ENCODE measurements at places on chromosomes 5 and 9. TPM values are rescaled to one million over a fixed set of nuclear protein-coding genes. Genes with fewer than 3 reads are reported as not detected.
A peak's percentile ranks its signal among the peaks of the same experiment; 100 is the strongest.

DNA sequence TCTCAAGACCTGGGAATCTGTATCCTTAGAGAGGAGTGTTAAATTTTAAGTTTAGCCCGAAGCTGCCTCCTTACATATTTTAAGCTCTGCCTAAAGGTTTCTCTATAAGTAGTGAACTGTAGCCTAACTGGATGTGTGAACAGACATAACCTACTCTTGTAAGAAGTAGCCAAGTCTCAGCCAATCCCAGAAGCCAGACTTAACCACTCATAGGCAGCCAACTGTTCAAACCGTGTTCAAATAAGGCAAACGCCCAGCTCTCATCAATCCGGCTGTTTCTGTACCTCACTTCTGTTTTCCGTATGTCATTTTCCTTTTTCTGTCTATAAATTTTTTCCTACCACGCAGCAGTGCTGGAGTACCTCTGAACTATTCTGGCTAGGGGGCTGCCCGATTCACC is 58.7 kb upstream of the HRH2 start:
- no peaks in the 10 kb centered on the region for H3K27me3 ChIP-seq
- H3K27ac ChIP-seq = no peak overlapping the region
- H3K36me3 ChIP-seq = no peaks in the 10 kb centered on the region

- no peaks in the 10 kb centered on the region for H3K27me3 ChIP-seq
- no peak overlapping the region for H3K27ac ChIP-seq
- DNase-seq = no peak
Observed at GRCh38 chr5:141521244-141521781, 32.4 kb downstream of the PCDHGC5 start.

DNA sequence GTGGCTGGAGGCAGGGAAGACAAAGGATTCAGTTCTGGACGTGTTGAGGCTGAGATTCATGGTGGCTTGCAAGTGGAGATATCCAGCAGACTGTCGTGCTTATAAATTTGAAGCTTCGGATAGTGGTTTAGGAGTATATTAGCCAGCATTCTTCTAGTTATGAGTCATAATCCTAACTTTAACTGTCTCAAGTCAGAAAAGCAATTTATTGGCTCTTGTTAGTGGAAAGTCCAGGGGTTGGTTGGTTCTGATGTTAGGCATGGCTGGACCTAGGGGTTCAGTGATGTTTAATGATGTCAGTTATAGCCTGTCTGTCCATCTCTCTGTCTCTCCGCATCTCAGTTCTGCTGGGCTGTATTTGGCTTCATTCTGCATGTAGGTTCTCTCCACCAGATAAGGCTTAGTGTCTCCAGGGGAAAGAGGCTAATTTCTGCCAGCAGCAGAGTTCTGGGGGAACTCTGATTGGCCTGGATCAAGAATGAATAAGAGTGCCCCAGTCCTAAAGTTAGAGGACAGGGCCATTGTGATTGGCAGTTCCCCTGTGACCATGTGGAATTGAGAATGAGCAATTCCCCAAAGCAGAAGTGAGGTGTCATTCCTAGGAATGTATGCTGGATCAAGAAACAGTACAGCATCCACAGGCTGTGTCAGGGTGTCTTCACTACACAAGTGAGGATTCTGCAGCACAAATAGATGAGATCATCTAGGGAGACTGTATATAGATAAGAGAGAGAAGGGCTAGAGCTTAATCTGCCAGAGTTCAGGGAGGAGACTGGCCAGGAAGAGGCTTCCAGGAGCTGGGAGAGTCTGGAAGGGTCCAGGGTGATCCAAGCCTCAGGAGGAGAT is 72.9 kb upstream of the SHB start:
- no peaks in the 10 kb centered on the region for H3K27me3 ChIP-seq
- H3K36me3 ChIP-seq = no peaks in the 10 kb centered on the region
- no peak for DNase-seq
- no peak overlapping the region for H3K4me3 ChIP-seq
- H3K4me1 ChIP-seq = no peaks in the 10 kb centered on the region

DNA sequence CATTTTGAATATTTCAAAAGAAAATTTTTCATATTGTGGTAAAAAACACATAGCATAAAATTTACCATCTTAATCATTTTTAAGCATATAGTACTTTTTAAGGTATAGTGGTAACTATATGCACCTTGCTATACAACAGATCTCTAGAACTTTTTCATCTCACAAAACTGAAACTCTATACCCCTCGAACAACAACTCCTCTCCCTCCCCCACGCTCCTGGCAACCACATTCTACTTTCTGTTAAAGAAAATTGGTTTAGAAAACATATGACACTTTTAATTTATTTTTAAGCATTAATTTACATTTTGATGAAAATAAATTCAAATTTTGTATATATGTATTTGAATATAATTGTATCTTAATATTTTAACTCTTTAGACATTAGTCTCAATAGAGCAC is 147.2 kb upstream of the EFNA5 start:
- no peaks in the 10 kb centered on the region for H3K4me1 ChIP-seq
- no peaks in the 10 kb centered on the region for H3K36me3 ChIP-seq
- no peak for DNase-seq
- no peak overlapping the region for H3K27ac ChIP-seq
- H3K4me3 ChIP-seq = no peak overlapping the region
- peaks cover 3% of the 10 kb centered on the region for H3K27me3 ChIP-seq

GRCh38 chr5:145697251-145697990 is 137.7 kb downstream of the PRELID2 start:
- peak; percentile 7 for DNase-seq
- H3K36me3 ChIP-seq = no peaks in the 10 kb centered on the region
- no peak overlapping the region for H3K27ac ChIP-seq
- H3K4me1 ChIP-seq = no peaks in the 10 kb centered on the region

- DNase-seq = no peak
- no peaks in the 10 kb centered on the region for H3K36me3 ChIP-seq
- no peaks in the 10 kb centered on the region for H3K4me1 ChIP-seq
- H3K27me3 ChIP-seq = no peaks in the 10 kb centered on the region
- no peak overlapping the region for H3K4me3 ChIP-seq
Observed at GRCh38 chr5:168656633-168657032, 77.5 kb upstream of the PANK3 start.

GRCh38 chr5:172441262-172441751 is 13.0 kb downstream of the SH3PXD2B start:
- no peak overlapping the region for H3K27ac ChIP-seq
- no peaks in the 10 kb centered on the region for H3K27me3 ChIP-seq
- H3K4me3 ChIP-seq = no peak overlapping the region
- no peaks in the 10 kb centered on the region for H3K36me3 ChIP-seq
- no peaks in the 10 kb centered on the region for H3K4me1 ChIP-seq

DNA sequence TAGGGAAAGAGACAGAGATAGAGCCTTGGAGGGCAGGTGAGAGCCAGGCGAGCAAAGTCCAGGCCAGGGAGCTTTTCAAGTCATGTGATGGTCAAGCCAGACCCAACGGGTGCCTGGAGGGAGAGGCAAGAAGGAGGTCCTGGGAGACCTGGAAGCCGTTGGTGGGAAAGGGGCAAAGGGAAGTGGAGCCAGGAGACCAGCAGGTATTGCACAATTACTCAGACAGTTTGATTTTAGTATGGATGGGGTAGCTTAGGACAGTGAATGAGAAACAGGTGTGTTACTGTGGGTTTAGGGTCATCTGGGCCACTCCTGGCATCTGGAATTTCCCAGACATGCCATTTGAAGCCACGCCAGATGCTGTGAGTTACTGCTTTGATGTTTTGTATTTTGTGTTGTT is 5.1 kb downstream of the SECISBP2 start:
- H3K27me3 ChIP-seq = no peaks in the 10 kb centered on the region
- peaks cover 6% of the 10 kb centered on the region for H3K36me3 ChIP-seq
- no peak for DNase-seq
- H3K4me3 ChIP-seq = no peak overlapping the region

DNA sequence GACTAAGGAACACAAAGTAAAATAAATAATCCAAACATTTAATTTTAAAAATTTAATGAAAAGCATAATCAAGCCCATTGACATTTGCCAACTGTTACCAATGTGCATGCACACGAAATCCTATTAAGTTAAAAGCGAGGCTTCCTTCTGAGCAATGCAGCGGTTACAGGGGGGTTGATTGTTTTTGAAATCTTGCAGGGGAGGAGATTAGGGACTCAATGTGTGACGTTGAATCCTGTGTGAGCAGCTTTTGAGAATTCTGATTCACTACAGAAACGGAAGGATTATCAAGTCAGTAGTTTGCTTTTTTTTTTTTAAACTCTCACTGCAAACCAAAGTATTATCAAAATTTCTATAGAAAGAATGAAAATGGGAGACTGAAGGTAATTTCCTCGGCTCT is 109.5 kb downstream of the PRKACG start:
- no peak overlapping the region for H3K27ac ChIP-seq
- H3K36me3 ChIP-seq = peaks cover 7% of the 10 kb centered on the region
- DNase-seq = no peak
- no peaks in the 10 kb centered on the region for H3K4me1 ChIP-seq

- DNase-seq = no peak
- no peak overlapping the region for H3K4me3 ChIP-seq
- no peaks in the 10 kb centered on the region for H3K4me1 ChIP-seq
- no peaks in the 10 kb centered on the region for H3K27me3 ChIP-seq
Observed at GRCh38 chr9:20811872-20812271, 127.8 kb downstream of the FOCAD start.

DNA sequence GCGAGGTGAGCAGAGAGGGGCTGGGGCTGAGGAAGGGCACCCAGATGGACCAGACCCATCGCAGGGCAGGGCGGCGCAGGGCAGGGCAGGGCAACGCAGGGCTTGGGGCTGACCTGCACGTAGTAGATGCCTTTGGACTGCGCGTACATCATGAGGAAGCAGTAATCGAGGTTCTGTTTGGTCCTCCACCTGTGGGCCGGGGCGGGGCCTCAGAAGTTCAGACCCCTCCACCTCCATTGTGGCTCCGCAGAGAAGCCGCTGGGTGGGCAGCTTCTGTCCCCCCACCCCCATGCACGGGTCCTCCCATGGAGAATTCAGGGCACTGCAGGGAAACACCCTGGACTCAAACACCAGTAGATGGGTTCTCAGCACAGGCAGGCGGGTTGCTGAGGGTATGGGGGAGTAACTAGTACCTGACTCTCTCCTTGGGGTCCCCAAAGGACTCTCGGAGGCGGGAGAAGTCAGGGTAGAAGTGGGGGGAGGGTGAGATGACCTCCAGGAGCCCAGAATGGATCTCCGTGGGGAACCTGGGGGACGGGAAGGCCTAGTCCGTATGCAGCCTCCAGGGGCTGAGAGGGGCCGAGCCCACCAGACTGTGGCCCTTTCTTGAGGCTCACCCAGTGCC is 6.4 kb downstream of the LTC4S start:
- no peaks in the 10 kb centered on the region for H3K27me3 ChIP-seq
- peaks cover 35% of the 10 kb centered on the region for H3K4me1 ChIP-seq
- H3K4me3 ChIP-seq = no peak overlapping the region
- H3K36me3 ChIP-seq = peaks cover 31% of the 10 kb centered on the region

DNA sequence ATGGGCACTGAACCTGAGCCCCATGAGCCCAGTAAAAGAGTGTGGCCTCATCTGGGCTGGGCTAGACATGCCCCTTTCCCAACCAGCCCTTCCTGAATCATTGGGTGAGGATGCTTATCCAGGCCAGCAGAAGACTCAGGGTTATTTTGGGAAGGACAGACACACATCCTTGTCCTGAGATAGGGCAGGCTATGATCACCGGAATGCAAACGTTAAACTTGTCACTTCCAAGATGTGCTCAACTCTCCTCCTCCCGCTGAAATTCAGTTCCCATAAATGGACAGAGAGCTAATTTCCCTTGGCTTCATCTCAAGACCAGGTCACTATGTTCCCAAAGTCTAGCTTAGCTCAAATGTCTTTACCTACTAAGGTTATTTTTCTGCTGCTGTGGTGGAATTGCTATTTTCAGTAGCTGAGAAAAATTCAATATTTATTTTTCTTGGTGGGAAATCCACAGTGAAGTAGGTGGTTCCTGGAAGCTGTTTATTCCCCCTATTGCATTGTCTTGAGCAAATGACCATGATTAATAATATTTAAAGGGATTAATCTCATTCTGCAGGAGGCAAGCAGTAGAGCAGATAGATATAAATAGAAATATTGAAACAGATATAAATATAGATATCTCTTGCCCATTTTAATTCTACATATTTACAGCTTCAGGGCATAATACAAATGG is 70.0 kb downstream of the NXNL2 start:
- H3K4me3 ChIP-seq = no peak overlapping the region
- no peak overlapping the region for H3K27ac ChIP-seq
- no peaks in the 10 kb centered on the region for H3K4me1 ChIP-seq
- DNase-seq = no peak

- no peak for DNase-seq
- no peaks in the 10 kb centered on the region for H3K36me3 ChIP-seq
- no peak overlapping the region for H3K27ac ChIP-seq
- no peaks in the 10 kb centered on the region for H3K27me3 ChIP-seq
- no peaks in the 10 kb centered on the region for H3K4me1 ChIP-seq
- H3K4me3 ChIP-seq = no peak overlapping the region
Observed at GRCh38 chr5:135335031-135335828, 63.8 kb downstream of the MACROH2A1 start.

DNA sequence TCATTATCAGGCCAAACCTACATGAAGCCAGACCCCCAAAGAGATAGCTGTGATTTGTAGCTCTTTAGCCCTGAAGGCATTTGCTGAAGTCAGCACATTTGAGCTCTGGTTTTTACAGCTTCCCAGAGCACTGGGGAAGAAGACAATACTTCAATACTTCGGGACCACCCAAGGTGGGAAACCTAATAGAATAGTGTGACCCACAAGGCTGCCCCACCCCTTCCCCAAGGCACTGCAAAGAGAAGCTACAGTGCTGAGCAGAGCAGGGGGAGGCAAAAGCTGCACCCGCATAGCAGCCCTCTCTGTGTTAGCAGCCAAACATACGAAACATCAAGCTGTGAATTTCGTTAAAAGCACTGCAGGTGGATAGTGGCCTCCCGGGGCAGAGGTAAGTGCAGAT is 87.3 kb downstream of the HSD17B3 start:
- H3K4me3 ChIP-seq = no peak overlapping the region
- no peak for DNase-seq
- no peak overlapping the region for H3K27ac ChIP-seq
- H3K36me3 ChIP-seq = no peaks in the 10 kb centered on the region

GRCh38 chr9:115058175-115058574 is 59.8 kb downstream of the TNC start:
- H3K27ac ChIP-seq = no peak overlapping the region
- H3K4me3 ChIP-seq = no peak overlapping the region
- DNase-seq = no peak
- no peaks in the 10 kb centered on the region for H3K36me3 ChIP-seq

DNA sequence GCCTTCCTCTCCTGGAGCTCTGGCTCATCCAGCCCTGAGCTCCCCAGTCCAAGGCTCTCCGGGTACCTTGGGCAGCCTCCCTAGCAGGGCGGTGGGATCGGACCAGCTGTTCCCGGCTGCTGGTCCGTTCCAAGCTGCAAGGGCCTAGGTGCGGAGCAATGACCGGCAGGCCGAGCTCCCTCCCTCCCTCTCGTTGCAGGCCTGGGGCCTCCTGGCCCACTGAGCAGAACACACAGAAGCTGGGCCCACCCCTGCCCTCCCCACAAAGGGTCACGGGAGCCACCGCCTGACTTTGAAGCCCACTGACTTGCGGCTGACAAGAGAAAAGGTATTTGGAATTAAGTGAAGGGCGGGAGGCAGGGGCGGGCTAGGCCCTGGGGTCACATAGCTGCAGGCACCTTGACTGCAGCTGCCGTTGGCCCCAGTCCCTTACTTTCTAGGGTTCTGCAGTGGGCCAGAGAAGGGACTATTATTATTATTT is 104.7 kb upstream of the IER5L start:
- no peaks in the 10 kb centered on the region for H3K36me3 ChIP-seq
- H3K27me3 ChIP-seq = no peaks in the 10 kb centered on the region
- DNase-seq = no peak
- no peak overlapping the region for H3K27ac ChIP-seq
- no peaks in the 10 kb centered on the region for H3K4me1 ChIP-seq

PFN3 gene
- total RNA-seq = not detected

HSD17B3 gene
- total RNA-seq = not detected

DUSP1 gene
- 71.2 TPM for total RNA-seq

PLAC8L1 gene
- total RNA-seq = 0.51 TPM

MLANA gene
- total RNA-seq = not detected

MEGF9 gene
- total RNA-seq = 11.6 TPM

HSPB3 gene
- total RNA-seq = not detected

FREM1 gene
- not detected for total RNA-seq
